ENCODE measurements at places on chromosomes 7 and 10.

DNA sequence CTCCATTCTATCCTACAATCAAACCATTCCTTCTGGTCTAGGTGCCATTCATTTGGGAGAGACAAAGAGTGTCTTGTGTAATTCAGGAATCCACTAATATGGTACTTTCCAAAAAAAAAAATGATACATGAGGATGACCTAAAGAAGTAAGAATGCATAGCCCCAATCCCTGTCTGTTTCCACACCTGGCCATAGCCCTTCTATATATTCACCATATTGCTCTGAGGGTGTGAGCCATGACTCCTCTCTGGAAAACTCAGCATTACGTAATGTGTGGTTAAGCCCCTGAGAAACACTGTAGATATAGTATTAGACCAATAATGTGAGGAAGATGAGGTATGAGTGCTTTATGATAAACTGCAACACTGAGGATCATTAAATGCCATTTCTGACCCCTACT lies 592.7 kb downstream of the INHBA start:
- no peak for DNase-seq

GRCh38 chr7:7764520-7765396 lies 46.4 kb upstream of the RPA3 start:
- DNase-seq: no peak

DNA sequence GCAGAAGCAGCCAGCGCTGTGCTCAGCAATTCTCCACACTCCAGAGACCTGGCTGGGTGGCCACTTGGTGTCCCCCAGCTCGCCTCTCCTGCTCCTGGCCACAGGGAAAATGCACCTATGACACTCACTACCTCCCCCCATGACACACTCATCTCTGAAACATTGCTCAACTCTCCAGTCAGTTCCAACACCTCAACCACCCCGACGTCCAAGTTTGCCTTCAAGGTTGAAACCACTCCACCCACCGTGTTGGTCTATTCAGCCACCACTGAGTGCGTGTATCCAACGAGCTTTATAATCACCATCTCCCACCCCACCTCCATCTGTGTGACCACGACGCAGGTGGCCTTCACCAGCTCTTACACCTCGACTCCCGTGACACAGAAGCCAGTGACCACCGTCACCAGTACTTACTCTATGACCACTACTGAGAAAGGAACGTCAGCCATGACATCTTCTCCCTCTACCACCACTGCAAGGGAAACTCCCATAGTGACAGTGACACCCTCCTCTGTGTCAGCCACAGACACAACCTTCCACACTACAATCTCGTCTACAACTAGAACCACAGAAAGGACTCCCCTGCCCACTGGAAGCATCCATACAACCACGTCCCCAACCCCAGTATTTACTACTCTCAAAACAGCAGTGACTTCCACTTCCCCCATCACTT lies 2.7 kb downstream of the MUC3A start:
- DNase-seq: no peak

GRCh38 chr7:75789361-75789924 lies 17.4 kb upstream of the CCL26 start:
- no peak for DNase-seq

GRCh38 chr7:5713124-5713912 lies 68.1 kb downstream of the RNF216 start:
- DNase-seq: no peak

- no peak for DNase-seq
Observed at GRCh38 chr10:5461203-5461588, 38.2 kb downstream of the CALML5 start.

DNA sequence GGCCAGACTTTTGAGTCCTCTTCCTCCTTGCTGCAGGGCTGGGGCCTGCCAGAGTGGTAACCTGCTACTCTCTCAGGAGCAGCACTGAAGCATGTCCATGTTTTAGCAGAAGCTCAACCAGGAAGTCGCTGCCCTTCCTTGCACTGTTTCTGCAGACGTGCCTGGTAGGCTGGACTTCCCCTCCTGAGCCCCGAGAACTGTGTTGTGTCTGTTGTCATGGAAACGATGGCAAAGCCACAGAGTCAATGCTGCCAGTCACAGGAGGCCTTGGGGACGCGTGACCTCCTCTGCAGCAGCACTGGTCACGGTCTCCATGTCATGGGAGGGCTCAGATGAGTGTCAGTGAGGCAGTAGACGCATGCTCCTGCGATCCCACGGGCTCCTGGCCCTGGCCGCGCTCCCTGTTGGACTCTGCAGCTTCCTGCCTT lies 145.5 kb downstream of the FANK1 start:
- no peak for DNase-seq

DNA sequence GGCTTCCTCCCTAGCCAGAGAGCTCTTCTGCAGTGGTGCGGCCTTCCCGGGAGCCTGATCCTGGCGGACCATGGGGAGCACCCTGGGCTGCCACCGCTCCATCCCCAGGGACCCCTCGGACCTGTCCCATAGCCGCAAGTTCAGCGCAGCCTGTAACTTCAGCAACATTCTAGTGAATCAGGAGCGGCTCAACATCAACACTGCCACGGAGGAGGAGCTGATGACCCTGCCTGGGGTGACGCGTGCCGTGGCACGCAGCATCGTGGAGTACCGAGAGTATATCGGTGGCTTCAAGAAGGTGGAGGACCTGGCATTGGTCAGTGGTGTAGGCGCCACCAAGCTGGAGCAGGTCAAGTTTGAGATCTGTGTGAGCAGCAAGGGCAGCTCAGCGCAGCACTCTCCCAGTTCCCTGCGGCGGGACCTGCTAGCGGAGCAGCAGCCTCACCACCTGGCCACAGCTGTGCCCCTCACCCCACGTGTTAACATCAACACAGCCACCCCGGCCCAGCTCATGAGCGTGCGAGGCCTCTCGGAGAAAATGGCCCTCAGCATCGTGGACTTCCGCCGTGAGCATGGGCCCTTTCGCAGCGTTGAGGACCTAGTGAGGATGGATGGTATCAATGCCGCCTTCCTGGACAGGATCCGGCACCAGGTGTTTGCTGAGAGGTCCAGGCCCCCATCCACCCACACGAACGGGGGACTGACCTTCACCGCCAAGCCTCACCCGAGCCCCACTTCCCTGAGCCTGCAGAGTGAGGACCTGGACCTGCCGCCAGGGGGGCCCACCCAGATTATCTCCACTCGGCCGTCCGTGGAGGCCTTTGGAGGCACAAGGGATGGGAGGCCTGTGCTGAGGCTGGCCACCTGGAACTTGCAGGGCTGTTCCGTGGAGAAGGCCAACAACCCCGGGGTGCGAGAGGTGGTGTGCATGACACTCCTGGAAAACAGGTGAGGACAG lies 1.5 kb downstream of the EEPD1 start:
- DNase-seq: no peak

GRCh38 chr7:155363852-155364600 lies 66.3 kb downstream of the INSIG1 start:
- no peak for DNase-seq

DNA sequence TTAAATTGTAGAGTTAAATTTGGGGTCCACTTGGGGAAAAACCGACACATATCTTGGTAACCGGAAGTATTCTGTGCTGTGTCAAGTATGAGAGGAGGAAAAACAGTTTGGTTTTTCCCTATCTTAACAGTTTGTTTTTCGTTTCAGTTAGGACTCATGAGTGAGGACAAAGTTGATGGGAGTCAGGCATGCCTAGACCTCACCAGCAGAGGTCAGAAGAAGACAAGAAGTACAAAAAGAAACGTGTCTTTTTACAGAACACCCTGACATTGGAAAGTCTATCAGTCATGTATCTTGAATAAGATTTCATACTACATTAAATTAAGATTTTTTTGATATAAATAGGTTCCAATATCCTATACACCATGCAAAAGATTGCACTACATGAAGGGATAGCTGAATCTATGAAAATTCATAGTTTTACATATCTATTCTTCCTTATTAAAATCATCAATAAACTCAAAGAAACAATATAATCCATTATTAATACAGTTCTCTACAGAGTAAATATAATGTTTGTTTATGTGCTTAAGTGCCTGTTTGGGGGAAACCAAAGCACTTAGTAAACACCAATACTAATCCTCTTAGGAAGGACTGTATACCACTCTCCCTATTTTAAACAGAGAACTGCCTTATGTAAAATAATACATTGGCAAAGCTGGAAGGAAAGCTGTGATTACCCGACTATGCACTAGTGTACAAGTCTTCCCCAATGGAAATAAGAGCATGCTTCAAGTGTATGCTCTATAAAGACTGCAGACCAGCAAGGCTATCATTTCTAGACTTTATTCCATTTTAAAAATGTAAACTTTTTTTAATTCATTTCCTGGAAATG lies 95.6 kb downstream of the USP6NL start:
- DNase-seq: no peak

DNA sequence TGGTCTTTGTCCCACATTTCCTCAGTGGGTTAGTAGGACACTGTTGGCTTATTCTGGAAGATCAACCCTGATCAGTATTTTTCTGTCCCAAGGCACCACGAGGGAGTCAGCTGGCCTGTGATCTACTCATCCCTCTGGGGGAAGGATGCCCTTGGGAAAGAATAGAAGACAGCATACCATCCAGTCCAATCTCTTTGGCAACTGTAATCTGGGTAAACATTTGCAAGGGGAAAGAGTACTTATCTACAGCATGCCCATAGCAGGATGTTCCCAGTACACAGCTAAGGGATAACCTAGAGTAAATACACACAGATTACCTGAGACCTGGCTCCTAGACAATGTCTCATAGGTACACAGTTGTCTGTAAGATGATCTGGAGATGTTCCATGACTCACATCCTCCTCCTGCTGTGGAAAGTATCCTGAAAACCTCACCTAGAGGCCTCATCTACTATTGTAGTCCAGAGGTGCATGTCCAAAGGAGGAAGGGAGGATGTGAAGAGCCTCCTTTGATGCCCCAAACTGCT lies 134.3 kb upstream of the VWC2 start:
- DNase-seq: no peak

- no peak for DNase-seq
Observed at GRCh38 chr10:73779018-73779417, 2.8 kb upstream of the CHCHD1 start.

DNA sequence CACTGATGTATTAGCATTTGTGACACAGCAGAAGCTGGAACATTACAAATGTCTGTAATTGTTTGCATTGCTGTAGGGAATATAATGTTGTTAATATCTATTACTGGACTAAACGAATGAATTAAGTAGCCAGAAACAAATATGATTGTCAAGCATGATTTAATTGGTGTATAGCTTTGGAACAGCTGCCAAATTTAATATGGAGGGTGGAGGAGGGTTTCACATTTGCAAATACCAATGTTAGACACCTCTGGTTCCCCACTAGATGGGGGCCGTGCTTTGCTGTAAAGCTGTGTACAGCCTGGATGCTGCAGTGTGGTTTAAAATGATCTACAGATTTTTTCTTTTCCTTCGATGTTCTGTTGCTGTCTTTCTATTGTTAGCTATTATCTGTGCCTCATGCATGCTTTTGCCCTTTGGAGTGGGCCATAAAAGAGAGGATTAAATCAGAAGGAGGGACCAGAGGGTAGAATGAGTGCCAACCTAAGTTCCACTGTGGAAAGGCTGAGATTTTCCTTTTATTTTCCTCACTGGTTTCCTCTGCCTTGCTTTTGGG lies 23.1 kb downstream of the DNAJB9 start:
- DNase-seq: no peak

DNA sequence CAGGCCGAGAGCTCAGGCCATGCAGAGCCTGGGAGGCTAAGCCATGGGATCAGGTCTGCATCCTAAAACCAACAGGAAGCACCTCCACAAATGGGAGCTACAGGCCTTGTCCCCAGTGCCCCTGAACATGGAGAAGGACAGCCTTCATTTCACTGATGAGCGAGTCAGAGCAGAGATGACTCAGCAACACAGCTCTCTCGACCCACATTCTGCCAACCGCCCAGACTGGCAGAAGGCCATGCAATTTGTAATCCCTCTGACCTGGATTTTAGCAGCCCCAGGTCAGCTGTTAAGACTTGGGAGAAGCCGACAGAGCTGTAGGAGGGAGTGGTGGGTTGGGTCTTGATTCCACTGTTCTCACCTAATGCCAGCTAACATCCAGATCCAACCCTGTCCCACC lies 25.5 kb downstream of the VOPP1 start:
- DNase-seq: no peak

- DNase-seq: no peak
Observed at GRCh38 chr7:24971333-24972165, 8.4 kb downstream of the OSBPL3 start.

DNA sequence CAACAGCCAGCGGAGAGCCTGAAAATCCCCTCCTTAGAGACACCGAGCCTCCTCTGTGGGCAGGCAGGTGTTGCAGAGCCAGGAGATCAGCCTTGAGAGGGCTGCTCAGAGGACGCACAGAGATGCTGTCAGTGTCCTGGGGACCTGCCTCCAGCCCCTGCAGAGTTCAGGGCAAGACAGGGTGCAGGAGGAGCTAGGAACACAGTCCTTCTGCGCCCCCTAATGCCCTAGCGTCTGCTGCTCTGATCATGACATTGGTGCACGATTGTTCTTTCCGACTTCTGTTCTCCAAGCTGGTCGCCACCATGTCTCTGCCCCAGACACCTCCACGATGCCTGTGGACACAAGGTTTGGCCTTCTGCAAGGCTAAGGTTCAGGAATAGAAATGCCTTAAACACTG lies 613.7 kb upstream of the MKI67 start:
- no peak for DNase-seq

DNA sequence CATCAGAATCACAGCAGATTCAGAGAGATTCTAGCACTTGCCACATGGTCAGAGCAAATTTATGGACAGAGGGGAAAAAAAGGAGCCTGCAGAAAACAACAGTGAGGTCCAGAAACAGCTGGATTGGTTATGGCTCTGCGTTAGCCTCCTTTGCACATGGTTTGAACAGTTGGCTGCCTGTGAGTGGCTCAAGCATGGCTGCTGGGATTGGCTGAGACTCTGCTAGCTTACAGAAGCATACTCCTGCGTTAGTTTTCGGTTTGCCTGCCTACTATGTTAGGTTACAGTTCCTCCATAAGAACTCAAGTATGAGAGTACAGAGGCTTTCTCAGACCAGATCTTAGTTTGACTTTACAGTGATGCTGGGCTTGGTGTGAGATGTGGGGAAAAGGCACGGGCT lies 80.7 kb upstream of the WDR11 start:
- no peak for DNase-seq

DNA sequence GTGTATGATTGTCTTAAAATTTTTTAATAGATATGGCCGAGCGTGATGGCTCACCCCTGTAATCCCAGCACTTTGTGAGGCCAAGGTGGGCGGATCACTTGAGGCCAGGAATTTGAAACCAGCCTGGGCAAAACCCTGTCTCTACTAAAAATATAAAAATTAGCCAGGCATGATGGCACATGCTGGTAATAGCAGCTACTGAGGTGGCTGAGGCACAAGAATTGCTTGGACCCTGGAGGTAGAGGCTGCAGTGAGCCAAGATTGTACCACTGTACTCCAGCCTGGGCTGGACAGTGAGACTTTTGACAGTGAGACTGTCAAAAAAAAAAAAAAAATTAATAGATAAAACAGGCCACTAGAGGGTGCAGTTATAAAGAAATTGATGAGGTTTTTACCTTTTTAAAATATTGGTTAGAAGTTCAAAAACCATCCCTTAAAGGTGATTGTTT lies 20.5 kb downstream of the NOM1 start:
- no peak for DNase-seq

Data from mesothelial cell of epicardium (in vitro differentiated cells).